ENCODE measurements at places on chromosomes 1 and 21.

DNA sequence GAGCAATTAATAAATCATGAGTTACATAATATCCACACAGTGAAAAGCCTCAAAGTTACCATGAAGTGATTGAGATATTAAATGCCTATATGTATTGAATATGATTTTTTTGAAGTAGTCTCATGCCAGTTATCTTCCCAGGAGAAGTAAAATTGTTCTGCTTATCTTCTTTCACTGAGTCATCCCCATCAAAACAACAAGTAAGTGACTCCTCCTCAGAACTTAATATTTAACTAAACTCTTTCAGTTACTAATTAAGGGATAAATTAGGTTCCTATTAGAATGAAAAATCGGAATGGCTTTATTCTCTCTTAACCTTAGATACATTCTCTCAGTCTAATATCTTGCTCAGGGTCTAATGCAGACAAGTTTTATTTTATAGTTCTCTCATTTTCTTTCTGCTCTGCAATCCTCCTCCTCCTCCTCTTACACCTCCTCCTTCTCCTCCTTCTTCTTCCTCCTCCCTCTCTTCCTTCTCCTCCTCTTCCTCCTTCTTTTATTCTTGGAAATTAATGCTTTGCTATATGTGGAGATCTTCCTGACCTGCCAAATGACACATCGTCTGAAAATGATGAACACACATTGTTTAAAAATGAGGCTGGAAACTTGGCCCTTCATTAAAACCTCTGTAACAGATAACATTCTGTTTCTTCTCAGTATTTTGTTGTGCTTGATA is 110.9 kb downstream of the RUNX1 start:
- DNase-seq, result no peak

DNA sequence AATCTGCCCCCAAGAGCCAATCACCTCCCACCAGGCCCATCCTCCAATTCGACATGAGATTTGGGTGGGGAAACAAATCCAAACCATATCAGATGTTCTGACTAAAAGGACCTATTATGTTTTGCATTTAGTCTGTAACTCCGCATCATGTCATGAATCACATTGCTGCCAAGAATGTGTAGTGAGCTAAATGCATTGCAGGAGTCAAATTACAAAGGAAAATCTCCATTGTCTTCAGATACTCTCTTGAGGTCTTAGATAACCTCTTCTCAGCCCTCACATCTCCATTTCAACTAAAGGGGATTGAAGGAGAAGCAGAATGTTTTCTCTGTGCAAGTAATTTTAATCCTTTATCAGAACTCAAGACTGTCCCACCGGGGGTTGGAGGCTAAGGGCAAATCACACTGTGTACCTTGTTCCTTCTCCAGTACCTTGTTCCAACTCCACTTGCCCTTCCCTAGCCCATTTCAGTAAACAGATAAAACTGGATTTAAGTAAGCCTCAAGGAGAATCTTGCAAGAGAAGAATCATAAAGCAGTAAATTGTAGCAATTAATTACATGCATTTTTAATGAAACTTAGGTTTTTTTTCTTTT is 34.1 kb downstream of the EXTL2 start:
- DNase-seq, result no peak

- DNase-seq, result no peak
Measured at GRCh38 chr1:207259391-207259790, 62.1 kb upstream of the CD55 start.

GRCh38 chr1:235642011-235642942 is 7.3 kb downstream of the GNG4 start:
- peak; percentile 49 for DNase-seq

DNA sequence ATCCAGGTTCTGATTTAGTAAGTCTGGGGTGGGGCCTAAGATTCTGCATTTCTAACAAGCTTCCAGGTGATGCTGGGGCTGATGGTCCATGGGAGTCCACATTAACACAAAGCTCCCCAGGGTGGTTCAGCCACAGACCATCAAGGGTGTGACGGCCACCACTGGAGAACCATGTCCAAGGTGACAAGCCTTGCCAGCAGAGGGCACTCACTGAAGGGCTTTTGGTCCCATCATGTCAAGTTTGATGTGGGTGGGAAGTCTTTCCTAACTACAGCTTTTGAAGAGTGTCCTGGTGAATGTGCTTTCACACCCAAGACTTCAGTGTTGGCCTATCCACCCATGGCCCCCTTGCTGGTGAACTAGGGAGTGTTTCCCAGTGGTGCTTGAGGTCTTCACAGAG is 67.1 kb downstream of the UBE2T start:
- DNase-seq, result no peak

DNA sequence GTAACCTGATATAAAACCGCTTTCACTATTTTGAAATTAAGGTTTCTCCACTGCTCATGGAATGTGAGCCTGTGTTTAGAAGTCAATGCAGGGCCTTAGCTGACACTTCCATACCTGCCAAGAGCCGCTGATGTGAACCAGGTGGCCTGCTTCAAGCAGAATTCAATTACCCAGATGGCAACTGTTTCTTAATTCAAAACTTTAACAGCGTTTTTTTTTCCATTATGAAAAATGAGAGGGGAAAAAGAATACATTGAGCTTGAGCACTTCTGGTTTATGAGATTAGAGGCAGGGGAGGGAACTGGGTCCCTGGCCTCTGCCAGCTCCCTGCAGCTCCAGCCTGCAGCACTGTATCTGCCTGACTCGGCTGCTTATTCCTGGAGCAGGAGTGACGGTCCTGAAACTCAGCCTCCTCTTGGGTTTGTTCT is 7.7 kb upstream of the ATP1A1 start:
- no peak for DNase-seq

All from Peyer's patch (tissue), 4 donors.